ENCODE measurements at places on chromosomes 12 and 14.

- DNase-seq: no peak
Measured at GRCh38 chr12:12925388-12925787, 26.6 kb downstream of the GPRC5D start.

- peak; percentile 8 for DNase-seq
Measured at GRCh38 chr12:50690925-50691324, 73.0 kb upstream of the ATF1 start.

- DNase-seq: no peak
Measured at GRCh38 chr14:54763761-54764160, 138.9 kb downstream of the GCH1 start.

- DNase-seq: no peak
Measured at GRCh38 chr12:43325786-43326185, 226.2 kb downstream of the ADAMTS20 start.

DNA sequence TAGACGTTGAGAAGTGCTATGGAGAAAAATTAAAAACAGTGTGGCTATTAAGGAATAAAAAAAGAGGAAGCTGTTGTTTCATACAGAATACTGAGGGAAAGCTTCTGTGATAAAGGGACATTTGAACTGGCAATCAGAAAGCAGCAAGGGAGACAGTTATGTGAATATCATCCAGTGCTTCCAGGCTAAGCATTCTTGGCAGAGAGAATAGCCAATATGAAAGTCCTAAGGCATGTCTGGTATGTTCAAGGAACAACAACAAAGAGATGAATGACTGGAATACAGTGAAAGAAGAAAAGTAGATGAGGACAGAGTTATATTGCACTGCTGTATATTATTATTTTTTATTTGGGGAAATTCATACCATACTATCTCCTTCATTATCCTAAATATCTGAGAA, 23.9 kb downstream of the SCAF11 start:
- DNase-seq: no peak

GRCh38 chr12:48972213-48972951, 847 bp upstream of the WNT10B start:
- DNase-seq: no peak

DNA sequence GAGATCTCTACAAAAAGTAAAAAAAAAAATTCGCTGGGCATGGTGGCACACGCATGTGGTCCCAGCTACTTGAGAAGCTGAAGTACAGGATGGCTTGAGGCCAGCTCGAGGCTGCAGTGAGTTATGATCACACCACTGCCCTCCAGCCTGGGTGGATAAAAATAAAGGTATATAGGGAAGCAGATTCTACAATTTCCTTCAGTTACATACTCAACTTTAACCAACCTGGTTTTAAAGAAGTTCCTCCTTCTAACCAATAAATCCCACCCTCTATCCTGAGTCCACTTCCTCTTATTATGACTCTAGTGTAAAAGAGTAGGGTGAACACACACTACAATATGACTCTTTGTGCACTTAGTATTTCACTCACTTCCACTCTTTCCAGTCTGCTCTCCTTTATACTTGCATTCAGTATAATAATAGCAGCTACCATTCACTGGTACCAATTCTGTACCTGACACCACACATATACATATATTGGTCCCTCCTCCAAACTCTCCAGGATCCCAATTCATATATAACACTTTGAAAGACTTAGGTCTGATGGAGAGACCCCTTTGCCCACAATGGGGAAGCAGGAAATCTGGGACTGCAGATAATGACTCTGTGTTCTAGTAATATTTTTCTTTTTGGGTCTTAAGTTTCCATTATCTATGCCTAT, 2.3 kb downstream of the ARF3 start:
- DNase-seq: no peak

DNA sequence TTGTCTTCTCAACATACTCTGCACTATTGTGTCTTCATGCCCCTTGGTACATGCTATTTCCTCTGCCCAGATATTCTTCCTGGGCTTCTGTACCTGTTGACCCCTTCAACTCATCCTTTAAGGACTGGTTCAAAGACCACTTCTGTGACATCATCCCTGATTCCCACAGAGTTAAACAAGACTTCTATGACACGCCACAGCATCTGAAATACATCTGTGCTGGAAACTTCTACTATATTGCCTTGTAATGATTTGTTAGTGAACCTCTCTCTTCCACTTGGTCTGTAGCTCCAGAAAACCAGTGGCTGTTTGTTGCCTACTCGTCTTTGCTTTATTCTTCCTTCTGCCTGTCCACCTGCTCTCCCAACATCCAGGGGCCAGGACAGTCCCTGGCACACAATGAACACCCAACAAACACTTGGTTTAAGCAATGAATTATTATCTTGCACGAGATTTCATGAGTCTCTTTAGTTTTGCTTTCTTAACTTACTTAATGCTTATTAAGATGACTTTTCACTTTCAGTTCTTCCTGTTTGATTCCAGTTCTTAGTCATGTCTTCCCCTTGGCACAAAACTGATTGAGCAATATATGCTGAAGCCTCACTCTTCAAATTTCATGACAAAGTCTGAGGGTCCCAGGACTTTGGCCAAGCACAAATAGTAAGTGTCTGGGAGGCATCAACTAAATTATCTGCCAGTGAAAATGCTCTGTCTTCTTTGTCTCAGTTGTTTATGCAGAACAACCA, 485.9 kb downstream of the APAF1 start:
- no peak for DNase-seq

DNA sequence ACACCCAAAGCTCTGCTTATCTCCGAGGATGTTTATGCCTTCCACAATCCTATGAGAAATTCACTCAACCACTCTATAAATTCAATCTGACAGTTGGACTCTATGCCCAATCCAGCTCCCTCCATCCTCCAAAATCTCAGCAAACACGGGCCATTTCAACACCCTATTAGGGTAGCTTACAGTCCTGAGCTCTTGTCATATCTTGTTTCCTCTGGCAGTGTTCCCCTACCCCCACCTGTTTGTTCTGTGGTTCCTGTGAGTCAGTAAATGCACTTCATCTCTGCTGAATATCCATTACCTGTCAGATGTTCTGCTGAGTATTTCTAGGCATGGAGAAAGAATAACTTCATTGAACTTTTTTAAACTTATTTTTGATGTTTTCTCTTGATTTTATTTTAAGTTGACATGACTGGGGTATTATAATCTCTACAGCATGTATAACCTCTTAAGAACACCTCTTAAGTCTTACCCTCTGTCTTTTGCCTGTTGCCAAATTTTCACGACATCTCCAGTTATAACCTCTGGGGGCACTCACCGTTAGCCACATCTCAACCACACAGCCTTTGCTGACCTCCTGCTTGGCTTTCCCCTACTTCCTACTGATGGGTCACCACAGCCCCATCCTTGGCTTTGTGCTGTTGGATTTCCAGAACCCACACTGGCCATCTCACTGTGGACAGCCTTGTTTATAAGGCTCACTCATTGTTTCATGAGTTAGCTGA, 317.0 kb upstream of the TMPO start:
- DNase-seq: no peak

GRCh38 chr12:107241411-107241810, 148.1 kb upstream of the CRY1 start:
- DNase-seq: no peak

- DNase-seq: peak; percentile 31
Measured at GRCh38 chr12:98998697-98999299, 353.7 kb downstream of the APAF1 start.

DNA sequence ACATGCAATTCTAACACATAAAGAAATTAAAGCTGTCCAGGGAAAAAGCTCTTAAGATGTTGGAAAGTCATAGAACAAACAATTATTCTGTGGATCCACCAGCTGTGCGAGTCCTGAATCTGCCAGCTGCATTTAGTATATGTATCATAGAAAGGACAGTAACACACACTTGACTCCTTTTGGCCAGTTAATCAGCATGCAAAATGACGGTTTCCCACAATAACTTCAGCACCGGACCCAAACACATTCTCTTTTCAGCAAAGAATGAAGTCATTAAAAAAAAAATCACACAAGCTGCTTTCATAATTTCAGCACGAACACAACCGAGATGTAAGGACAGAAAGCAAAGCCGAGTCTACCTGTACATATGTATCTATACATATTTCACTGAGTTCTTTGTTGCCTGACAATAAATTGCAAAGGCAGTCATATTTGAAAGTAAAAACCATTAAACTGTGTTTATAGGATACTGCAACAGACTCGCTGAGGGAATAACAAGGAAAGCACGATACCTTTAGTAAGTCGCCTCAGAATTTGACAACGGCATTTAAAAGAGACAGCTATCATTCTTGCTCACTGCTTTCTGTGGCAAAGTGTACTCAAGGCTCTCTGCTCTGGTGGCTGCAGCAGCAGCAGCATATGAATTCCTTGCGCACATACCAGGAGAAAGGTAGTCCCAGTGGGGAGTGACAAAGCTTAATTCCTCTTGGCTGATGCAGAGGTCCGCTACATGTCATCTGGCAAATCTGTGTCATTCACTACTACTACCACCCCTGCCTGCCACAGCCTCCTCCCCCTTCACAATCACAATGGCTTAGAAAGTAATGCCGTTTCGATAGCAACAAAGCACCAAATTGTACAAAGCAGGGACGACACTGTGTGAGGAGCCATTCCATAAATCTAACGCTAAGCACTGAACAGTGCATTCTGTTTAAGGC, at the start of gene GRIP1:
GRIP1 (minus strand) TSS at position 739 of the 938 bp plus-strand sequence; CDS start at position 567, 172 bp downstream.
- peak; percentile 28 for DNase-seq

DNA sequence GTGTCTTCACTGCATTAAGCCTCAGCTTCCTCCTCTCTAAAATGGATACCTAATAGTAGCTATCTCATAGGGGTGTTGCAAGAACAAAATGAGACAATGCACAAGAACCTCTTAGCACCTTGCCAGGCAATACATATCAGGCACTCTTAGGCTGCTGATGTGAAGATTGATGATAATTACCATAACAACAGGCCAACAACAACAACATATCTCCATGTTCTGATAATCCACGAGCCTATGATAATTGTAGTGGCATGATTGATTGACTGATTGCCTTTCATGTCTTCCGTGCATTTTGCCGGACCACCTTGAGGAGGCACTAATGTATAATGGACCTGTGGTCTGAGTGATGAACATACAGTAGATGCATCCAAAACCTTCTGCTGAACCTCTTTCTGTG, 50.7 kb upstream of the WSCD2 start:
- no peak for DNase-seq

- no peak for DNase-seq
Measured at GRCh38 chr12:40646911-40647310, 45.3 kb upstream of the CNTN1 start.

DNA sequence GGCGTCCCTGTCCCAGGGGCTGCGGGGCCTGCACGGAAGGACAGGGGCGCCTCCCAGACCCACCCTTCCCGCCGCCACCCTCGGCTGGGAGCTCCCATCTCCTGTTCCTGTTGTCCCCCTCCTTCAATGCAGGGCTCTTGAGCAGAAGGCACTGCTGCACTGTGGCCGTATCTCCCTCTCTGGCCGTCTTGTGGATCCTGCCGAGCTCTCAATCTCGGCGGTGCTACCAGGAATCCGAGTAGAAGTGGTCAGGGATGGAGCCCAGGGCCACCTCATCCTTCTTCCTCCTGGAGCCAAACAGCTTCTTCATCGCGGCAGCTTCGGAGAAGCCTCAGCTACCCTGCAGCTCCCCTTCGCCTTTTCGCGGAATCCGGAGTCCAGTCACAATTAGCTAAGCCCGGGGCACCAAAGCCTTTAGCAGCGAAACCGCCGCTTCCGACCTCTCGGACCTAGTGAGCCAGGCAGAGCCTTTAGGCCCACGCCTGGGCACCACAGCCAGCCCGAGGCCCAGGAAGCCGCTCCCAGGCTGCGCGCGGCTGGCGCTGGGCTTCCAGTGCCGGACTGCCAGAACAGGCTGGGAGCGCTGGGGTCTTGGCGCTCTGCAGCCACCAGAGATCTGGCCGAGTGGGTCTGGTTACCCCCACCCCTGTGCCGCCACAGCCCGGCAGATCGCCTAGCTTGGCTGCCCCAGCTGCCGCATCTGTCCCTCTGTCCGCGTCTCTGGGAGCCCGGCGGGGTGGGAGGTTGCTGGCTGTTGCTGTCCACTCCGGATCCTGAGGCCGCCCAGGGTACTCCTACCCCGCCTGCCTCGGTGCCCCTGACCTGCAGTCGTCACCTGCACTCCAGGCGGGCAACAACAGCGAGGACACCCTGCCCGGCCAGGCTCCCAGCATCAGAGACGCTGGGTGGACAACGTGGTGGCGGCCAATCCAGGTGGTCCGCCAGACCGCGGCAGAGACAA, 69.1 kb downstream of the ASCL4 start:
- no peak for DNase-seq

GRCh38 chr12:111605911-111606766, 7.0 kb upstream of the ATXN2 start:
- no peak for DNase-seq

DNA sequence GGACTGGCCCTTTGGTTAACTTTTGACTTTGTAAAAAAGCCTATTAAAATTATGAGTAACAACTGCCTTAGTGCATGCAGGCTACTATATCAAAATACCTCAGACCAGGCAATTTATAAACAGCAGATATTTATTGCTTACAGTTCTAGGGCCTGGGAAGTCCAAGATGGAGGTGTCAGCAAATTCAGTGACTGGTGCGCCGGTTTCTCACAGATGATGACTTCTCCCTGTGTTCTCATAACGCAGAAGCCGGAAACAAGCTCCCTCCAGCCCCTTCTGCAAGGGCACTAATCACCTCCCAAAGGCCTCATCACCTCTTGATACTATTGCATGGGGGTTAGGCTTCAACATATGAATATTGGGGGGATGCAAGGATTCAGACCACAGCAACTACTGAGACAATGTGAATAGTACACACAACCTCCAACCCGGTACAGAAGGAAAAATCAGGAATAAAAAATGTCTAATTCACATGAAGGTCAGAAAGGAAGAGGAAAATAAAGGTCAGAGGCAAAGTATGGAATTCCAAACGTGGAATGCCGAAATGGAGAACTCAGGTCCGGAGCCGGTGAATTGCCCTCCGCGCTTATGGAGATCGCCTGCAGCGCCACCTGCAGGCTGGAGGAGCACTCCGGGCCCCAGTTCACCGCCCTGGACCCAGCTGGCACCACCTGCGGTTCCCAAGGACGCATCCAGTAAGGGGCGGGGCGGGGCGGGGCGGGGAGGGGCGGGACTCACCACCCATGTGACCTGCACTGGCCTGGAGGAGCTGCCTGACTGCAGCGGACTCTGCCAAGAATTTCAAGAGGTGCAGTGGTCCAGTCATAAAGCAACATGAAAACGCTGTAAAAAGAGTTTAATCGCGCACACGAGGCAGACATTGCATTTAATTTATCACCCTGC, 203.4 kb downstream of the KIF26A start:
- no peak for DNase-seq

DNA sequence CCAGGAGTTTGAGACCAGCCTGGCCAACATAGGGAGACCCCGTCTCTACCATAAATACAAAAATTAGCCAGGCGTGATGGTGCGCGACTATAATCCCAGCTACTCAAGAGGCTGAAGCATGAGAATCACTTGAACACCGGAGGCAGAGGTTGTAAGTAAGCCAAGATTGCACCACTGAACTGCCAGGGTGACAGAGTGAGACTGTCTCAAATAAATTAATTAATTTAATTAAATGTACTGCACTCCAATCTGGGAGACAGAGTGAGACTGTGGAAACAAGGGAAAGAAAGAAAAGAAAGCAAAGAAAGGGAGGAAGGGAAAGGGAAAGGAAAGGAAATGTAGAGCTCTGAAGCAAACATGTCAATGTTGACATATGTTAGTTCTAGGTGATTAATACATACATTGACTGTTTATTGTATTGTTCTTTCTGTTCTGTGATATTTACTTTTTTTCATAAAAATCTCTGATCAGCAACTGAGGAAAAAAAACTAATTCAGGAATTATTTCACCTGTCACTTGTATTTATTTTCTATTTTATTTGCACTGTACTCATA, 99.6 kb downstream of the DENND5B start:
- no peak for DNase-seq
